ENCODE measurements at places on chromosomes 16 and 17. TPM values are rescaled to one million over a fixed set of nuclear protein-coding genes. Genes with fewer than 3 reads are reported as not detected.

TPSG1 gene
- not detected for total RNA-seq

HSPB9 gene
- 1.2 TPM for total RNA-seq

SLX4 gene
- 3.9 TPM for total RNA-seq

HLF gene
- 14.7 TPM for total RNA-seq

CDH11 gene
- 45.2 TPM for total RNA-seq

SPHK1 gene
- total RNA-seq: 11.0 TPM

OR1F1 gene
- not detected for total RNA-seq

C17orf50 gene
- total RNA-seq: not detected

NAGPA gene
- total RNA-seq: 9.8 TPM

SLC13A2 gene
- not detected for total RNA-seq

RPUSD1 gene
- 17.2 TPM for total RNA-seq

TBC1D3I gene
- 1.7 TPM for total RNA-seq

ABCC11 gene
- total RNA-seq: not detected
